ENCODE measurements at places on chromosomes 5 and 9.

DNA sequence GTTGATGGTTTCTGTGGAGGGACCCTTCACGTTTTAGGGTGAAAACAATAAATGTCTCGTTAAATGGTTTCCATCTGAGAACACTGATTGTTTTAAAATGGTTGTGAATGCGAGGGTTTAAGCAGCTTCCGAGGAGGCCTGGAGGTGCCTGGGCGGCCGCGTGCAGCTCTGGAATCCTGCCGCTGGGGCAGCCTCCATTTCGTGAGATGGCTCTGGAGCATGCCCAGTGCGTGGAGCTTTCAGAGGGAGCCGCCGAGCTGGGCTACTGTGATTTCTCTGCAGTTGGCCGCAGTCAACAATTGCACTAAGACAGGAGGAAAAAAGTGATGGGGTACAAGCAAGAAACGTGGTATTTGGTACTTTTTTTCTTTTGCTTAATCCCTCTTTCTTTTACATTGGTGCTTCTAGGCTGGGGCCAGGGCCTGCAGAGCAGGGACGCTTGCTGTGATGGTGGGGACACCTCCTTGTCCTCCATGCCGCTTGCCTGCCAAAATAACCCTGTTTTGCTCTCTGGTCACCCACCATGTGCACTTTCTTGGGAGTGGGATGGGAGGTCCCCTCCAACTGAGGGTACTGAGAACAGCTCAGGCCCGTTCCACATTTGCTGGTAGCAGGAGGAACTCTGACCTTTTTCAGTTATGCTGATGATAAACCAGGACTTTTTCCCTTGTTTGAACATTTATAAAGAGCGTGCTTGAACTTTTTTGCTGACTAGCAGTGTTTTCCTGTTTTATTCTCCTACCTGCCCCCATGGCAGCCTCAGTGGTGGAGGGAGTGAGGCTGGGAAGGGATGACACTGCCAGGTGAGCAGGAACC is 47.1 kb downstream of the EHMT1 start:
- DNase-seq = peak; percentile 56

- DNase-seq = no peak
These were observed 110.9 kb upstream of the PRLR start for GRCh38 chr5:35341189-35341588.

DNA sequence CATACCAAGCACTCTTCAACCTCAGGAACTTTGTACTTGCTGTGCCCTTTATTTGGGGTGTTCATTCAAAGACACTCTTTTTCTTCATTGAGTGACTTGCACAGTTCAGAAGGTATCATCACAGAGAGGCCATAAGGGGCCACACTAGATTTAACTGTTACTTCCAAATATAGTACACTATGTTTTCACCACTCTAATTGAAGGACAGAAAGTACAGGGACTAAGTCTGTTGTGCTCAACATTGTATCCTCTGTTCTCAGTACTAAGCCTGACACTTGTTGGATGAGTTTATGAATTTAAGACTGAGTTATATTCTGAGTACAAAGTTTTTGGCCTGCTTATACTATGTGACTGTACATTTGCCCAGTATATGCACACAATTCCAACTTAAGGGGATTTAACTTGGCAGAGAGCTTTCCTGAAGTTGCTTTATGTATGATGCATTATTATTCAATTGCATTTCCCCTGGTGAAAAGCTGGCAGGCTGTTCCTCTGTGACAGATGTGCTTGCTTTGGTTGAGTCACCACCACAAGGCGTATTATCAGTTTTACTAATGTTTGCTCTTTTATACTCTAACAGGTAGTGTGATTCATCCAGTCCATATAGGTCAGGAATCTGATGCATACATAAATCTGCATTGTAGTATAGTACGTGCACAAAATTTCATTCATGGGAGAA is 714.8 kb downstream of the TLR4 start:
- no peak for DNase-seq

DNA sequence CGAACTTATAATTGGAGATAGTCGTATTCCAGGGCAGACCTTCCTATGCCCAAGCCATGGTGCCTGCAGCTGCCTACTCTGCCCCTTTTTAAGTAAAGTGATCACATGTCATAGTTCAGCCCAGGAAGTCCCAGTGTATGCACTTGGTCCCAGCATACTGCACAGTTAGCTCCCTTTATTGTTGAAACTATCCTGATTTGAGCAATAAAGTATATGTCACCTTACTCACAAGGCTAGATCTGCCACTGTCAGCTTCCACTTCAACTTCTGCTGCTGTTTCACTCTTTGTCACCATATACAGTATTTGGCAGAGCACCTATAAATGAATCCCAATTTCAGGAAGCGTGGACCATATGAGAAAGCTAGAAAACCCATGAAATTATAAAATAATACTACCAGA is 103.8 kb upstream of the PTGER4 start:
- no peak for DNase-seq

DNA sequence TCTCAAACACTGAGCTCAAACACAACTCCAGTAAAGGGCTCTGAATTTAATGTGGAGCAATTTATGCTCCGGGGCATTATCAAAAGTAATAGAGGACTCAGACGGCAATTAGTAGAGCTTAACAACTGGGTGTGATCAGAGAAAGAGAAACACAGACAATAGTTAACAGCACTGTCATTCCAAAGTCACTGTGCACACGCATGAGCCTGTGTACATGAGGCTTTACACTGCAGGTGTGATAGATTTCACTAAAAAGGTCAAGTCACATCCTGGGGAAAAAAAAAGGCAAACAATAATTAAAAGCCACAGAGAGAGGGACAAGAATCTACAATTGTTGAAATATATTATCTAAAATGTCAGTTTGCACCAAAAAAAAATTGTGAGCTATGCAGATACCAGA is 956.5 kb downstream of the CDH18 start:
- no peak for DNase-seq

DNA sequence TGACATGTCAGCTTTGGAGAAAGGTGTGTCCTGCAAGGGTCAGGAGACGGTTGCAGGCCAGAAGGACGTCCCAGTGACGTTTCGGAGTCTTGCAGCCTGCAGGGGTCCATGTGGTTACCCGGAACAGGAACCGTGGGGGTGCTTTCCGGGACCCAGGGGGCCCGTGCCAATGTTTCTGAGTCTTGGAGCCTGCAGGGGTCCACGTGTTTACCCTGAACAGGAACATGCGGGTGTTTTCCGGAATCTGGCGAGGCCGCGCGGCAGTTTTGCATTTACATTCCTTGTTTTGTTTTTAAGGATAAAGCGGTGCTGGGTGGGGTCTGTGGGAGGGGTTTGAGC is 30.6 kb downstream of the NKD2 start:
- no peak for DNase-seq

DNA sequence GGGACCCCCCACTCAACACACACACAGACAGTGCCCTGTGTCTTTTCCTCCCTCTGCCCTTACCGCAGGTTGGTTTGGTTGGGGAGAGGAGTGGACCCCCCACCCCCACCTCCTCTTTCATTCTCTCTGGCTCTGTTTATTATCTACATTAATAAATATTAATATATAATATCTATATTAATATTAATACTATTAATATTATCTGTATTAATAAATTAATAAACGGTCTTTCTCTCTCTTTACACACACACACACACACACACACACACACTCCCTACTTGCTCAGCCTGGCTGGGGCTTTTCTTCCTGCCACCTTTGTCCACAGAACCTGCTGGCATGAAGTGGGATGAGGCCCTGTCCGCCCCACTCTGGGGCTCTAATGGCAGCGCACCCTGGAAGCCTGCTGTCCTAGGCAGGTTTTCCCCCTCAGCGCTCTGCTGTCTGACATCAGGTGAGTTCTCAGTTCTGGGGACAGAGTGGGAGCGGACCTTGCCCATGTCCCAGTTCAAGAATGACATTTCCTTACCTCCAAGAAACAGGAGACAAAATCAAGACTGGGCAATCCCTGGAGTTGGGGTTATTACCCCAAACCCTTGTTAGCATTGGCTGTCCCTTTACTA is 10.5 kb upstream of the SMIM32 start:
- DNase-seq = no peak

DNA sequence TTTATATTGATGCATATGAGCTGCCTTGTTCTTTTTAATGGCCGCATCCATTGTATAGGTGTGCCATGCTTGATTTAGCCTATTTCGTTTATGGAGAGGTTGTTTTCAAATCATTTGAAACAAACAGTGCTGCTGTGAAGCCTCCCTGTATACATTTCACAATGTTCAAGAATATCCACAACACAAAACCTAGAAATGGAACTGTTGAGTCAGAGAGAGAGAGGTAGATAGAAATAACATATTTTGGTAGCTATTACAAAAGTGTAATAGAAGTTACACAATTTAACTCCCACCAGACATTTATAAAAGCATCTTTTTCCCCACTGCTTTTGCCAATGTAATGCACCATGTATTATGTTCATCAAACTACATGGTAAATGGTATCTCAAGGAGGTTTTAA is 82.0 kb downstream of the FRMD3 start:
- DNase-seq = no peak

GRCh38 chr5:95759005-95759404 is 27.9 kb downstream of the RHOBTB3 start:
- no peak for DNase-seq

- DNase-seq = no peak
These were observed 62.9 kb upstream of the ICE1 start for GRCh38 chr5:5359618-5360017.
